B cell (primary cell): ENCODE measurements at places on chromosomes 7 and 10. TPM values are rescaled to one million over a fixed set of nuclear protein-coding genes. Genes with fewer than 3 reads are reported as not detected.

TAS2R5 gene
- total RNA-seq = 3.6 and 6.5 TPM in 2 replicates

FAM25G gene
- not detected in 2 replicates for total RNA-seq

CYP2C19 gene
- not detected in 2 replicates for total RNA-seq

BMPER gene
- total RNA-seq = not detected in 2 replicates

PRSS37 gene
- total RNA-seq = not detected in 2 replicates

TUBAL3 gene
- not detected in 2 replicates for total RNA-seq

AGAP5 gene
- total RNA-seq = 11.5 and 18.4 TPM in 2 replicates

KIFBP gene
- total RNA-seq = 13.5 and 15.7 TPM in 2 replicates

ZNF33B gene
- 66.6 and 66.9 TPM in 2 replicates for total RNA-seq

ACTL6B gene
- not detected in 2 replicates for total RNA-seq

CALCR gene
- not detected in 2 replicates for total RNA-seq

- no peak for DNase-seq
These were observed 15.8 kb upstream of the SEC61A2 start for GRCh38 chr10:12113627-12114026.

- no peak for DNase-seq
These were observed 515.7 kb downstream of the RPS24 start for GRCh38 chr10:78549140-78549935.

DNA sequence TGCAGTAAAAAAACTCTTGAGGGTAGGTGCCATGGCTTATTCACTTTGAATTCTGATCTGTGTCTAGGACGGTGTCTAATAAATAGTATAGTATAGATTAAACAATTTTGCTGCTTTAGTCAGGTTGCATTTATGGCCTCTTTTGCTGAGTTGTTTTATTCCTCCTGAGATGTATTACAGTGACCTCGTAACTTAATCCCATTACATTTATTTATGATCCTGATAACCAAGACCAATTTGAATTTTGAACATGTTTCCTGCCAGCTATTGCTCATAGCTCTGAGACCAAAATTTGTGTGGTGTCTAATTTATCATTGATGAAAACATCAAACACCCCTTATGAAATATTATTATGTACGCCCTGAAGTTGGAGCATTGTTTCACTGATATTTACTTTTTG lies 381.9 kb upstream of the SEMA3C start:
- DNase-seq = no peak

- DNase-seq = peak; percentile 38
These were observed 879 bp downstream of the NUDT5 start for GRCh38 chr10:12194752-12195271.

DNA sequence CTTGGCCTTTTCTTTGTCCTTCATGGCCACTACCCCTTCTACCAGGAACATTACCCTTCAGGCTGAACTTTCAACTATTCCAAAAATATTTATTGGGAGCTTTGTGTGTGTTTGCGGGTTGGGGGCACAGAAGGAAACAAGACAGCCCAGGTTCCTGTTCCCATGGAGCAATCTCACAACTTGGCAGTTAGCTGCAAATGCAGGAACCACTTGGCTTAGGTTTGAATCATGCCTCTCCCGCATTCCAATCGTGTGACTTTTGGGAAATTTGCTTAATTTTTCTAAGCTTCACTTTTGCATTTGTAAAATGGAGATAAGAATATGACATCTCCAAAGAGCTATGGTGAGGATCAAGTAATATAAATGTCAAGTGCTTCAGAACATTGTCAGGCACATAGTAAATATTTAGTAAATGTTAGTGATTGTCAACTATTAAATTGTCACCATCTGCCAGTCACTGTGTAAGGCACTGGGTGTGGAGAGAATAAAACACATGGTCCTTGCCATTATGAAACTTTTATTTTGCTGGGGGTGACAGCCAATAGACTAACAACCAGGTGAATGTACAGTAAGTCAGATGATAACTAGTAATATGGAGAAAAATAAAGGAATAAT lies 277.1 kb downstream of the SNX13 start:
- no peak for DNase-seq

- no peak for DNase-seq
These were observed 180.8 kb downstream of the JAZF1 start for GRCh38 chr7:27999829-28000228.

DNA sequence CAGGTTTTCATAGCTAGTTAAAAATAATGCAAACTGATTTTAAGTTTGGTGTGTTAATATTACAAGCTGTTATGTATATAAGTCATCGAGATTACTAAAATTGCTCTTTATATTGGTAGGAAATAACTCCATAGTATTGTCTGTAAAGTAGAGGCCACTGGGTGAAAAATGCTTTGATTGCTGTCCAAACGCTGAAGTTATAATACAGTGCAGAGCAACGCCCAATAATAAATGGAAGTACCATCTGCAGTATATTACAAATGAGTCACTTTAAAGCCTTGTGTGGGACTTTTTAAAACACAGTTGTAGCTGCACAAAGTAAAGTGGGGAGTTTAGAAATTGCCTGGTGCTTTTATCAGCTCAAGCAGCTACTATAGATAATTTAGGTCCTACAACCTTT lies 196.1 kb downstream of the NXPH1 start:
- no peak for DNase-seq

- peak; percentile 87 for DNase-seq
These were observed at the start of gene FAS for GRCh38 chr10:88990384-88991160. TSS of gene FAS (plus strand) at chr10:88990798. CDS start at chr10:88990877, 79 bp downstream.

DNA sequence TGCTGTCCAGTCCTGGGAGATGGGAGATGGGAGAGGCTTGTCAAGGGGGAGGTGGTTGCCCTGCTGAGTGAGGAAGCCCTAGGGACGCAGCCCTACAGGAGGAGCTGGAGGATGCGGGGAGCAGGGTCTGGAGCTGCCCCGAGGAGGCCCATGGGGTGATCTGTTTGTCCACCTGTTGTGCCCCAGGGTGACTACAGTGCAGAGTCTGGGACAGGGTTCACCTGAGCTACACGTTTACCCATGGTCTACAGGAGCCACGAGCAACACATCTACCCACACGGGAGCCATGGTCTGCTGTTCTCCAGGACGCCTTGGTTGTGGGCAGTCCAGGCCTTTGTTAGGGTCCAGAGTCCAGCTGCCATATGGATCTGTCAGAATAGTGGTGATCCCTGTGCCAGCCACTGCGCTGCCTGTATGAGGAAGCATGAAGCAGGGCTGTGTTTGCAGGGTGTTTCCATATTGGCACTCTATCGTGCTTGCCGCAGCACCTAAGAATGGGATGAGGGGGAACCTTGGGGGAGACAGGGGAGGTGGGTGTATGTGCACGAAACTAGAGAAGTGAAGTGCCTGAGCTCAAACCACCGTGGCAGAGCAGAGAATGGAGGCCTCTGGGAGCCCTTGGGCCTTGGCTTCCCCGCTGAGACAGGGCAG lies 23.7 kb downstream of the ZNF775 start:
- DNase-seq = no peak

DNA sequence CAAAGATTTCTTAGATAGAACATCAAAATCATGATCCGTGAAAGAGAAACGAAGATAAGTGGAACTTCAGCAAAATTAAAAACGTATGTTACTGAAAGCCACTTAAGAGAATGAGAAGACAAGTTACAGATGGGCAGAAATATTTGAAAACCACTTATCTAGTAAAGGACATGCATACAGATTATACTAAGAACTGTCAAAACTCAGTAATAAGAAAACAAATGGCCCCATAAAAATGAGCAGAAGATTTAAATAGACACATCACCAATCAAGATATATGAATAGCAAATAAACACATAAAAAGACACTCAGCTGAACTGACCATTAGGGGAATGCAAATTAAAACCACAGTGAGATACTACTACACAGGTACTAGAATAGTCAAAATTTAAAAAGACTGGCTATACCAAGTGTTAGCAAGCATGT lies 343.7 kb downstream of the PTEN start:
- DNase-seq = no peak

GRCh38 chr10:18743926-18744325 lies 84.7 kb downstream of the ARL5B start:
- DNase-seq = no peak

- DNase-seq = peak; percentile 87
These were observed 193.8 kb upstream of the ADO start for GRCh38 chr10:62610649-62611229.

- peak; percentile 23 for DNase-seq
These were observed 94.6 kb upstream of the MACROH2A2 start for GRCh38 chr10:69957886-69958555.

GRCh38 chr10:43857206-43857930 lies 208.7 kb upstream of the ZNF32 start:
- DNase-seq = no peak

DNA sequence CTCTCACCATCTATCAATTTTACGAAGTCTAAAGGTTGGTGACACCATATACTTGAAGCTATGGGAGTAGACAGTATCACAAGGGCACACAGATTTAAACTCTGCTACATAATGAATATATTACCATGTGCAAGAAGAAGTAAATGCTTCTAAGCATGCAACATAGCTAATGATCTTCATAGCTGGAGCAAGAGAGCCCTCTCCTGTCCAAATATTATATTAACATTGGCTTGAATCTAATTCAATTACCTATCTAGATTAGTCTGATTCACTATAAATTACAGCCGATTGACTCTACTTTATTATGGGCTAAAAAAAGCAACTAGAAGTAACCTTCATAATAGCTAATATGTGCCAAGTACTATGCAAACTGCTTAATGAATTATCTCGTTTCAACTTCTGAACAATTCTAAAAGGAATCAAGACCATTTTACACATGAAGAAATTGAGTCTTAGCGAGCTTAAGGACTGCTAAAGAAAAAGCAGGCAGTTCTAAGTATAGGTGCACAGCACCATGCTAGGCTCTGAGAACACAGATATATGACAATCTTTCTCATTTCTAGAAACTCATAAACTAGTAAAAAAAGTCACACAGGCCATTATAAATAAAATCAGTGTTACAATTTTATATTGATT lies 21.9 kb downstream of the FRA10AC1 start:
- peak; percentile 20 for DNase-seq

- DNase-seq = no peak
These were observed 22.0 kb downstream of the ITGB8 start for GRCh38 chr7:20352573-20353306.

DNA sequence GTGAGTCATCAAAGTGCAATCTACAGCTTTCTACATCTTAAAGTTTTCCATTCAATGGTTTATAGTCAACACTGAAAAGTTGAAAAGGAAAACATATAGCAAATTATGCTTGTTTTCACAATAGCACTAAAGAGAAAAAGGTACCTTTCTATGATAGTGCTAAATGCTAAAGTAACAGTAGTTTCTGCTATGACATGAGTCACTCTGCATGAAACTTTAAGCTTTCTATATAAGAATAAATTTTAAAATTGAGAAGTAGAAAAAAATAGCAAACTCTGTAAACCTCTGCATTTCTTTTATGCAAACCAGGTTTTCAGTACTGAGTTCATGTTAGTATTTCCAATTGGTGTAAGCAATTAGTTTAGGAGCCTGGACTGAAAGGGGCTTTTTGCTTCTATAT lies 31.2 kb upstream of the TMEM168 start:
- no peak for DNase-seq

DNA sequence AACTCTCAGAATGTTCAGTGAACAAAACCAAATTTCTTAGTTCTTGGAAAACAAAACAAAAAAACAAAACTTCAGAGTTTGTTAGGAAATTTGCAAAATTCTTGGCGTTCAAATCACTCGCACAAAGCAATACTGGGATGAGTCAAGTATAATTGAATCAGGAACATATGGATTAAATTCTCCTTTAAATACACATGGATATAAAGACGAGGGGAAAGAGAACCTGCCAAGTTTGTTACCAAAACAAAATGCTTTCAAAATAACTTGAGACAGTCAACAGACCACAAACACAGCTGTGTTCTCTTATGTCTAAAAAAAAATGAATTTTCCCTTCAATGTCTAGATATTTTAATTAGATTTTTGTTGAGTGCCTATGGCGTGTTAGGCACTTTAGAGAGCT lies 93.5 kb upstream of the MPP7 start:
- no peak for DNase-seq

DNA sequence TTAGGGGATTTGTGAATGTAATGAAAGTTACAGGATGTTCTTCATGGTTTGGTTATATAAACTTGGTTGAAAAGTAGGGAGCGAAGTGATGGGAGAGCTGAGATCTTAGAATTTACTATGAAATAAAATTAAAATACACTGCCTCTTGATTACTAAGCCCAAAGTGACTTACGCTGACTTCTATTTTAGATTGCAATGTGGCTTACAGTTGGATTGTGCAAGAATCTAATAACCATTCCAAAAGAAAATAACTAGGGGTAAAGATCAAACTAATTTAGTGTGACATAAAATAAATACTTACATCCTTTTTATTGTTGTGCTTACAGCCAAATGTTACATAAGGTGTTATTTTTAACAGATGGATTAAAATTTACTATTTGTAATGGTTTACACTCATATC lies 15.3 kb downstream of the WNT16 start:
- DNase-seq = no peak

GRCh38 chr7:92020636-92021035 lies 80.0 kb downstream of the AKAP9 start:
- DNase-seq = no peak

DNA sequence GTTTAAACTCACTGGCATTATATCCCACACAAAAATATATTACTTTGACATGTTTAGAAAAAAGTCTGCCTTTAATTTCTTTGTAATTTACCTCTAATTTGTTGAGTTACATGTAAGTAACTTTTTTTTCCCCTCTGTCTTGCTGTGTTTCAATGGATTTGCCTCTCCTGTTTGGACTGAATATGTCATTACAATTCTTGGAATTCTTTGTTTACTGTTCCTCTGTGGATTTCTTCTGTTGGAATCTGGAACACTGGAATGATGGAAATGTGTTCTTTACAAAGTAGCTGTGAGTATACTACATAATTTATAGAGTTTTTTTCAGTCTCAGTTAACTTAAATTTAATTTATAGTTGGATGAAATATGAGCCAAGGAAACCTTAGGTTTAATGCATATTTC lies 30.4 kb downstream of the SEPTIN7 start:
- no peak for DNase-seq

- DNase-seq = no peak
These were observed 12.2 kb upstream of the GIMAP7 start for GRCh38 chr7:150502519-150502918.

GRCh38 chr7:130387306-130387627 lies 7.0 kb downstream of the CPA1 start:
- no peak for DNase-seq

DNA sequence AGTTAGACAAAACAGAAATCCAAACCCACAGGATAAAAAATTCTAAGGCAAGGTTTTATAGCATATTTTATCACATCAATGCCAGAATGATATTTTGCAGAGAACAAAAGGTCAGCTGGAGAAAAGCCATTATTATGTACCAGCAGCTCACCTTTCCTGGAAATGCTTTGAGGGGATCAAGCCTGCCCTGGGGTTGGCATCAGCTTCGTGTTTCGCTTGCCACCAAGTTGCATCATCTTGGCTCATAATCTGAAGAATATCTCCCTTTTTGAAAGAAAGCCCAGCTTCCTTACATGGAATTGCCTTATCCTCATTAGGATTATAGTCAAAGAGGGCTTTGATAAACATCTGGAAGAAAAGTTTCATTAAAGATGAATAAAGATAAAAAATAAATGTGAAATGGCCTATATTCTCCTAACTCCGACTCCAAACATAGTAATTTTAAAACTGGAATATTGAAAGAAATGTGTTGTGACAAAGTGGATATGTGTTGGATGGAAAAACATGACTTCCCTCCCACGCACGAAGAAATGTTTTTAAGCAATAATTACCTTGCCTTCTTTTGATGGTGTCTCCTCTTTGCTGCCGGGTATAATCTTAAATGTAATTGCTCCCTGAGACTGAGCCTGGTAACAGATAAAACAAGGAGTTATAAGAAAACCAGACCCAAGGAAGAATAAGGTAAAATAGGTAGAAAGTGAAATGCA lies 121.3 kb upstream of the ODAD2 start:
- no peak for DNase-seq

- DNase-seq = peak; percentile 67
These were observed 47.8 kb downstream of the IKZF1 start for GRCh38 chr7:50352282-50352681.

- no peak for DNase-seq
These were observed 40.3 kb downstream of the CYTH3 start for GRCh38 chr7:6232116-6232515.
